RWPE1 (cell line): ENCODE measurements at places on chromosomes 5 and 9.

GRCh38 chr9:18014556-18014955 is 435.7 kb downstream of the SH3GL2 start:
- no peak for DNase-seq

DNA sequence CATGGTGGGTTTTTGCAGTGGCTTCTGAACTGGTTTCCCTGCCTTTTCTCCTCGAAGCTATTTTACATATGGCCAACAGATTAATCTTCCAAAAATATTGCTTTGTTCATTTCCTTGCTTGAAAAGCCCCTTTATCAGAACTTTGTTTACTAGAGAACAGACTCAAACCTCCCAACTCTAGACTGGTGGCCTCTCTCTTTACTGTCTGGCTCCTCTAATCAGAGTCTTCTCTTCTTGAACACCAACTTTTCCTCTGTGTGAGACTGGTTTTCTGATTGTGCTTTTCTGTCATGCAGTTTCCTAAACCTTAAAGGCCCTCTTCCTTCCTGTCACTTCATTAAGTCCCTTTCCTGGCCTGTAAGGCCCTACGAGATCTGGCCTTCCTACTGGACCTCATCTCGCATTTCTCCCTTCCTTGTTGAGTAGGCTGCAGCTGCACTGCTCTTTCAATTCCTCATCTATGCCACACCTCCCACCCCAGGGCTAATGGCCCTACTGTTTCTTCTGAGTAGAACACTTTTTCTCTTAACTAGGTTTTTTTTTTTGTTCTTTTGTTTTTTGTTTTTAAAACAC is 5.7 kb downstream of the C9orf43 start:
- DNase-seq = no peak

- DNase-seq = no peak
Observed at GRCh38 chr9:88984543-88984883, 6.8 kb upstream of the S1PR3 start.

- no peak for DNase-seq
Observed at GRCh38 chr5:58255970-58256369, 203.9 kb downstream of the PLK2 start.

- DNase-seq = no peak
Observed at GRCh38 chr5:159038907-159039306, 60.8 kb downstream of the EBF1 start.

GRCh38 chr9:133740911-133741310 is 2.8 kb upstream of the SARDH start:
- no peak for DNase-seq

- DNase-seq = no peak
Observed at GRCh38 chr9:71303351-71303750, 181.9 kb upstream of the TRPM3 start.

DNA sequence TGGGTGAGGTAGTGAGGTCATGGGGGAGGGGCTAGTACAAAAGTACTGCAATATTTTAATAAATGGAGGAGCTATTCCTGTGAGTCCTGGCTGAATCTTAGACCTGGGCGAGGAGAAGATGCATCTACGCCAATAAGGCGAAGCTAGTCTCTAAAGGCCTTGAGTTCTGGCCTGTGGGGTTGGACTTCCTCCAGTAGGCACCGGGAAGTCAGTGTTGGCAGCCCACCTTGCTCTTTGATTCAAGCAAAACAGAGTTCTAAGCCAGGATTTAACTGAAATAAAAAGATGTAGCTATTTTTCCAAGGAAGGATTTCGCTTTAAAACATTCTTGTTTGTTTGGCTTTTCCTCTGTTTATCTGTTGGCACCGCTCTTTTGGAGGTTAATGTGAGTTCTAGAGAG is 244.6 kb downstream of the KIF4B start:
- DNase-seq = no peak

DNA sequence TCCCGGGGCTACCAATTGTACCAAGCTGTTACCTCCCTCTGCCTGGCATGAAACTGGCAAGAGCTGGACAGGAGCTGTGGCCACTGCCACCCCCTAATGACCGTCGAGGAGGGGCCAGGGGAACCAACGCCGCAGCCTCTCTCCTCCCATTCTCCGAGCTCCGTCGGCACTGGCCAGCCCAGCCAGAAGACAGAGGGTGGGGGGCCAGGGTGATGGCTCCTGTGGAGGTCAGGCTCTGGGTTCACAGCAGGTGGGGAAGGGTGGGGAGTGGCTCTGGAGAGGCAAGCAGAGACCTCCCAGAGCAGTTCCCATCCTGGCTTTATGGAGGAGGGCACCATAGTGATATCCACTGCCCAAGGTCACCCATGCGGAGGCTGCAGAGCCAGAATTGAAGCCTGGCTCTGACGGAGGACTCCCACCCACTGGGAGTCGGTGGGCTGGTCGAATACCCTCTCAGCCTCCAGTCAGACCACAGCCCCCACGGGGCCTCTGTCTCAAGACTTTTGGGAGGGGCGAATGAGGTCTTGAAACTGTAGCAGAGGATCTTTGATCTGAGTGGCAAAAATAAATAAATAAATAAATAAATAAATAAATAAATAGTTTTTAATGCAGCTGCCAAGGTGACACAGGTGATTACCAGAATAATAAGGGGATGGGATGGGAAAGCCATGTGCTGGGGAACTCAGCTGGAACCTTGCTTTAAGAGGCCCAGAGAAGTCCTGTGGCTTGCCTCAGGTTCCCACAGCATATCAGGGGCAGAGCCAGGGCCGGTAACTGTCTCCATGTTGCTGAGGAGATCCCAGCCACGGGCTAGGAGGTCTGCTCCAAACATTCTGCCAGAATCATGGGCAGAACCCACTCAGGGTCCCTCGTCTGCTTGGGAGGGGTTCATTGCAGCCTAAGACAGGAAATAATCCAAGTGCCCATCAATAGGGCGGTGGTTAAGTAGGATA is 42.5 kb upstream of the NEURL1B start:
- no peak for DNase-seq

DNA sequence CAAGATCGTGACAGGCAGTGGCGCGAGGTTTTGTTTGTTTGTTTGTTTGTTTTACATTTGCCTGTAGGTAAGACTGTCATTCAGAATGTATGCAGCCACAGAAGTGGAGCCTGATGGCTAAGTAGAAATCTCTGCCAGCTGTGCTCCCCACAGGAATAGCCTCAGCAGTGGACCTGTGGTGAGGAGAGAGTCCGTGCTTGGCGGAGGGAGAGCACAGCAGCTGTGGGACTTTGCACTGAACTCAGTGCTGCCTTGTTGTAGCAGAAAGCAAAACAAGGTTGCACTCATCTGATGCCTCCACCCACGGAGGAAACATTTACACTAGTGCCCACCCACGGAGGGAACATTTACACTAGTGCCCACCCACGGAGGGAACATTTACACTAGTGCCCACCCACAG is 4.4 kb upstream of the ZNF782 start:
- no peak for DNase-seq
